ENCODE measurements at places on chromosomes 13 and 19.
A peak's percentile ranks its signal among the peaks of the same experiment; 100 is the strongest.

DNA sequence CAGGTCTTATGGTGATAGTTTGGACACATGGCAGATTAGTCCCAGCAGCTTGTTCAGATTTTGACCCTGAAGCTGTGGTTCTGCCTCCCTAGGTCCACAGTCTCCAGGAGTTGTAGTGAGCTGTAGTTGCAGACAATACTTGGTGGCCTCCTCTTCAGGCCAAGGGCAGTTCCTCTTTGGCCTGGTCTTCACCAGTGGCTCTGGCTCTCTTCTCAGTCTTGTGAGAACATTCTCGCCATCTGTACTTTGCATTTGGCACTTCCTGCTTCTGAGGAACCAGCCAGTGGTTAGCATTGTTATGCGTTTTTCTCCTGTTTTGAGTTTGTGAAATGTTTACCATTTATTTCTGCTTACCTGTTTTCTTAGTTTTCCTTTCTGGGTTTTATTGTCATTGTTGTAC lies 40.7 kb downstream of the PCCA start:
- peak; percentile 69 for DNase-seq

GRCh38 chr13:91406619-91407018 lies 8.2 kb downstream of the GPC5 start:
- peak; percentile 54 for DNase-seq

GRCh38 chr19:44894052-44894400 lies 3.0 kb downstream of the TOMM40 start:
- DNase-seq, result peak; percentile 64

DNA sequence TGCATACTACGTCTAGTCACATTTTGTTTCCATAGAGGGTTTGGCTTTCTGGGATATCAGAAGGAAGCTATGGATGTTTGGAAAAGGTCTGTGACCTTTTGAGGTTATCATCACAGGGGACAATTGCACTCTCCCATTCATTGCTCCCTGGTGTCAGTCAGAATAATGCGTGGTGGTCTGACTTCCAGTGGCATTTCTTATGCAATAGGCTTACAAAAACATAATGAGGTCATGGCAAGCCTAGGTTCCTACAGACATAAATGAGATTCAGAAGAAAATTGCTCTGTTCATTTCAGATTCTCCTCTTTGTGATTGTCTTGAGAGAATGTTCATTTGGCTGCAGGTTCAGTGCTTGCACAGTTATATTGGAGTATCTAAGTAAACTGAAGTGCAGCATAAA lies 54.6 kb downstream of the ARHGAP35 start:
- DNase-seq, result peak; percentile 19

- DNase-seq, result no peak
Measured at GRCh38 chr19:6894313-6894712, 6.9 kb downstream of the ADGRE1 start.

DNA sequence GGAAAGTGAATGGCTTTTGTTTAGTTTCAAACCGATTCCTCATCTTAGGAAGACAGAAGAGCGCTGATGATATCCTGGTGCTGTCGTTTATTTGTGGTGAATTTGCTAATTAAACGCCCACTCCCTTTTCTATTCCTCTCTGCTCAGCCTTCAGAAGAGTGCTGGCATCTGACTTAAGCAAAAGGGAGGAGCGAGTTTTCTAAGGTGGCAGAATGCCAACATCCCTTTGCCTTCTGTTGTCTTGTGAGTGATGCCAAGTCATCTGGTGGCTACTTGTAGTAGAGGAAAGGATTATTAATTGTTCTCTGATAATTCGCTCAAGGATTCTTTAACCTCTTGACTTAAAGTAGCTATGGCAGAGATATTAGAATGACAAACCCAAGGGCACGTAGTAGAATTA lies 68.1 kb downstream of the ERCC5 start:
- DNase-seq, result no peak

DNA sequence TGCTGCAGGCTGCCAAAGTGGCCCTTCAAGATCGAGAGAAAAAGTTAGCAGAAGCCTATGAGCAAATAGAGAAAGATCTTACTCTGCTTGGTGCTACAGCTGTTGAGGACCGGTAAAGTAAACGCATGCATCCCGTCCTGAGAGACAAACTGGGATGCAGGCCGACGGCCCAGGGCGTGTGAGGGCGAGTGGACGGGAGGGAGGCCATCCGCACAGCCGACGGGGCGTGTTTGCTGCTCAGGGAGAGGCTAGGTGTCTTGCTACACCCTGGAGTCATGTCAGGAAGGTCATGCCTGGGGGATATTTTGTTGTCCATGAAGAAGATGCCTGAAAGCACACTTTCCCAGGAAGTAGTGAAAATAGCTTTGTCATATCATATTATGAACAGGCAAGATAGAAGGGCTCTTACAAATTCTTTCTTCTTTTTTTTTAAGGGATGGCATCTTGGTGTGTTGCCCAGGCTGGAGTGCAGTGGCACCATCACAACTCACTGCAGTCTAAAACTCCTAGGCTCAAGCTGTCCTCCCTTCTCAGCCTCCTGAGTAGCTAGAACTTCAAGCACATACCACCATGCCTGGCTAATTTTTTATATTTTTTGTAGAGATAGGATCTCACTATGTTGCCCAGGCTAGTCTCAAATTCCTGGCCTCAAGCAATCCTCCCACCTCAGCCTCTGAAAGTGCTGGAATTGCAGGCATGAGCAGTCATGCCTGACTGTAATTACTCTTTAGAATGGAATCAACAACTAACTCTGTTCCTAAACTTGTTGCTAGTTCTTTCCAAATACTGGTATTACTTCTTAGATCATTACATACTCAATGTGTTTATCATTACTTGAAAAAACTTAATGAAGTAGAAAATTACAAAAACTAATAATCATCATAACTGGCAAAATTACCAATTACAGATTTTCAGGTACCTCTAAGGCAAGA lies 117.6 kb upstream of the MCF2L start:
- DNase-seq, result no peak

- no peak for DNase-seq
Measured at GRCh38 chr19:18399008-18399407, 1.6 kb upstream of the LRRC25 start.

- no peak for DNase-seq
Measured at GRCh38 chr19:3479834-3480215, 500 bp downstream of the SMIM24 start.

DNA sequence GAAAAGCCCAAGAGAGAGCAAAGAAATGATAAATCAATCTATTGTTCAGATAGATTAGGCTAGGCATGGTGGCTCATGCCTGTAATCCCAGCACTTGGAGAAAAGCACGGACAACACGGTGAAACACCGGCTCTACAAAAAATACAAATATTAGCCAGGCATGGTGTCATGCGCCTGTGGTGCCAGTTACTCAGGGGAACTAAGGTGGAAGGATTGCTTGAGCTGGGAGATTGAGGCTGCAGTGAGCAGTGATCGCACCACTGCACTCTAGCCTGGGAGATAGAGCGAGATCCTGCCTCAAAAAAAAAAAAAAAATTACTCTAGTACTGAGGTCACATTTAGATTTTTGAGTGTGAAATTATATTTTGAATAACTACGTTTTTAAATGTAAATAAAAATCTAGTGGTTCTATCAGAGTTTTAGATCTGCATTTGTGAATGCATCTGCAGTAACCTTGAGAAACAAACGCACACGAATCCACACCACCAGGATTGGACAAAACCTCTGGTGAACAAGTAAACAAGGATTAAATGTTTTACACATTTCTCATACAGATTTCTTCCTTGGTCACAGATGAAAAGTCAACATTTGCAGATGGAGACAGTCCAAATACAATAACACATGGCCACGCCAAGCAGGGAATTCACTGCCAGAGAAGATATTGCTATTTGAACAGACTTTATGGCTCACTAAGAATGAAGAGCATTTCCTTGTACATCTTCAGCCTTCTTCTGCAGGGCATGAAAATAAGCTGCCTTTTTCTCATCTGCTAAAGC lies 917.6 kb downstream of the PCDH9 start:
- no peak for DNase-seq

DNA sequence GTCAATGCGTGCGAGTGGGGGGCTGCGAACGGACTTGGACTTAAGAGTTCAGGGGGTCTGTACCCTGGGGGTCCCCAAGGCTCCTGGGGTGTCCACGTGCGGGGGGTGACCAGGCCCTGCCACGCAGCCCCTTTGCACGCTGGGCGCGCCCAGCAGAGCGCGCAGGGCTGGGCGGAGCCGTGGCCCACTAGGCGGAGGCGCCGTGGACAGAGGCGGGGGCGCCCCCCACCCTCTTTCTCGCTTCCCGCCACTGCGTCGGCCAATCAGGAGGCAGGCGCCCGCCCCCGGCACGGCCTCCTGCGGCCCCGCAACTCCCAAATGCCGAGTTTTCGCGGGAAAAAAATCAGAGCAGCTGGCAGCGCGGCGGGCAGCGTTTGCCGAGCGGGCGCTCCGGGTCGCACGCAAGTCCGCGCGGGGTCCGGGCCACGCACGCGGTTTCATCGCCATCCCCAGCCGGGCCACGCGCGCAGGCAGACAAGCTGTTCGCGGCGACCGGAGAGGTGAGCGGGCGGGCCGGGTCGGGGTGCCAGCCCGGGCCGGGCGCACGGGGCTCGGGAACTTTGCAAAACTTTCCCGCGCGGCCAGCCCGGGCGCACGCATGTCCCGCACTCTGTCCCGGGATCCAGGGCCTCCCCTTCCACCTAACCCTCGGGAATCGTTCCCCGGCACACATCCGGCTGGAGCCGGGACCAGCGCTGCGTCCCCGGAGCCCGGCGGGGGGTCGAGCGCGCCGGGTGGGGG lies at the start of gene UHRF1:
UHRF1 (plus strand) TSS at position 346 of the 741 bp plus-strand sequence. CDS start 1,385 bp downstream, outside the sequence.
- peak; percentile 2 for DNase-seq

GRCh38 chr13:28753208-28753892 lies 34.6 kb upstream of the SLC46A3 start:
- peak; percentile 86 for DNase-seq

DNA sequence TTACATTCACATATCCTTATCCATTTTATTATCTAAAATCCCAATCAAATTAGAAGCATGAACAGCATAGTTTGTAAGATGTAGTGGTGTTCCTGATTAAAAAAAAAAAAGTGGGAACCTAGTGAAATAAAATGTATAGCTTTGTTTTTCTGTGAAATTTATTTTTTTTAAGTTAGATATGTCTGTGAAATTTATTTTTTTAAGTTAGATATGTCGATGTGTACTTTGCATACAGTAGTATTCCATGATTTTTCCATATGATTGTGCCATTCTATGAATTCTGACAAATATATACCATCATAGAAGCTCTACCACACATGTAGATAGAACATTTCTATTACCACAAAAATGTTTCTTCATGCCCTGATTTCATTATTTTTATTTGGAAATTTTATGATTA lies 6.0 kb upstream of the MAB21L1 start:
- DNase-seq, result no peak

- no peak for DNase-seq
Measured at GRCh38 chr13:41756198-41756880, 204.6 kb downstream of the VWA8 start.

DNA sequence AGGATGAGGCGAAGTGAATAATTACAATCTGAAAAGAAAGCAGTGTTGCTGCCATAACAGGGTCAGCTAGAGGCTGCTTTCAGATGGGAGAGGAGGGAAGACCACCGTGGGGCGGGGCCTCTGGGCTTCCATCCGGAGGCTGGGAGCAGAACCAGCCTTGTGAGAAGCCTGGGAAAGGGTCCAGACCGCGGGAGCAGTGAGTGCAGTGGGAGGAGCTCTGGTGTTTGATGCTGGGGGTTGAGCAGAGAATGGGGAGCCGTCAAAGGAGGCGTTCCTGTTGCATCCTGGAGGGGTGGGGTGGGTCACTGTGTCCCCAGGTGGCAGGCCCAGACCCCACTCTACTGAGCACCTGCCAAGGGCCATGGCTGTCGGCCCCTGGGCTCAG lies 18.1 kb downstream of the NKPD1 start:
- DNase-seq, result no peak

GRCh38 chr13:52112591-52112990 lies 16.3 kb downstream of the NEK5 start:
- DNase-seq, result no peak

GRCh38 chr19:19628501-19629134 lies 598 bp upstream of the LPAR2 start:
- DNase-seq, result peak; percentile 58

DNA sequence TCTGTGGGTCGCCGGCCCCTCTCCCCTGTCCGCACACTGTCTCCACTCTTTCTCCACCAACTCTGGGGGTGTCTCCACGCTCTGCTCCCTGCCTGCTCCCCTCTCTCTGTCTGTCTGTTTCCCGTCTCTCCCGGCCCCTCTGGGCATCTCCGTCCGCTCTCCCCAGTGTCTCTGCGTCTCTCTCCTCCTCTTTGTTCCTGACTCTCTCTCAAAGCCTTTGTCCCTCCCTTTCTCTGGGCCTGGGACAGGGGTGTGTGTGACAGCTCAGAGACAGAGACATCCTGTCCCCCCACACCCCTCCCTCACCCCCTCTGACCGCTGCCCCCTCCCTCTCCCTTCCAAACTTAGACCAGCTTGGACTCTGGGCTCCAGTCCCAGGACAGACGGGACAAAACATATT lies 668 bp upstream of the SBK3 start:
- DNase-seq, result no peak

DNA sequence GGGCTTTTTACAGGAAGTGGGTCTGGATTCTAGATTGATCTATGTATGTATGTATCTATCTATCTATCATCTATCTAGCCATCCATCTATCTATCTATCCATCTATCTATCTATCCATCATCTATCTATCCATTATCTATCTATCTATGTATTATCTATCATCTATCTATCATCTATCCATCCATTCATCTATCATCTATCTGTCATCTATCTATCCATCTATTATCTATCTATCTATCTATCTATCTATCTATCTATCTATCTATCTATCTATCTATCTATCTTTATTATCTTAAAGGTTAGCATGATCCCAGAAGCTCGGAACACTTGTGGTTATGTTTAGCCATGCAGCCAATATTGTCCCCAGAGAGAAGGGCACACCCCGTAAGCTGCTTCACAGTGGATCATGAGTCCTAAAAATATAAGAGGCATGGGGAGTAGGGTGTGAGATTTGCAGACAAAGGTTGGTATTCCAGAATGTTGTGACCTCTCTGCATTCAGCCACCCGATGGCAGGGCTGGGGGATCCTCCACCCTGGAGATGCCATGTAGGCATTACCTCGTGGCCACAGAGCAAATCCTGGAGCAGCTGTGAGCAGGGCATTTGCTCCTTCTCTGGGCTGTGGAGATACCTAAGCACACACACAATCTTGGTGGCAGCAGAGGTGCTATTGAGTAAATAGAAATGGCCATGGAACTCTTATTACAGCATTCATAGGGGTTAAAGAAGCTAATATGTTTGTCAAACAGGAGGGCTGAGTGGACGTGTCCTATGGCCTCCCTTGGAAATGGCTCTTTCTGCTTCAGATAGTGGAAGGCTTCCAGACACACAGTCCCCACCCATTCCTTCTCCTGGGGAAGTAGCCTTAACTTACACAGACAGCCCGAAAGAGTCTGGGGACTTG lies 310.0 kb upstream of the TSHZ3 start:
- no peak for DNase-seq

DNA sequence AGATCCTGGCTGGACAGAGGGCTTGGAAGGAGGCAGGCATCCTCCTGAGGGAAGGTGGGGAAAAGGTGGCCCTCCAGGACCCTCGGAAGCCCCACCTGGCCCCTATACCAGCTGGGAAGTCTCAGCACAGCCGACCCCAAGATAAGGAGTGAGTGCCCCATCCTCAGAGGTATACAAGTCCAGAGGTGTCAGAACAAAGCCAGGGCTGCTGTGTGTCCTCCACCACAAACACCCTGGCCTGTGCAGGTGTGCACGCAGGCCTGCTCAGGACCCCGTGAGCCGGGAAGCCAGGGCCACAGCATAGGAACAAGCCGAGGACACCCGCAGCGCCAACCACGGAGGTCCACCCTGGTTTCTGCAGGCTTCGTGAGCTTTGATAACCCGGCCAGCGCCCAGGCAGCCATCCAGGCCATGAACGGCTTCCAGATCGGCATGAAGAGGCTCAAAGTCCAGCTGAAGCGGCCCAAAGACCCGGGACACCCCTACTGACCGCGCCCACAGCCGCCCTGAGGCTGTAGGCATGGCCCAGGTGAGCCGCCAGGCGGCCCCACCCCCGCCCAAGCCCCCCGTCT lies 68.6 kb downstream of the CELF5 start:
- no peak for DNase-seq

Measured in inflammatory macrophage (primary cell).